ENCODE measurements at places on chromosomes 4 and X. TPM values are rescaled to one million over a fixed set of nuclear protein-coding genes. Genes with fewer than 3 reads are reported as not detected.

Gene CXCL10
- total RNA-seq: not detected

Gene CDKL2
- 0.12 TPM for total RNA-seq

Gene TMEM271
- total RNA-seq: not detected

Gene GNRHR
- total RNA-seq: not detected

All from pericardium fibroblast (primary cell).